CD4-positive, alpha-beta T cell treated with Interleukin-17A for 4 hours (primary cell): ENCODE measurements at places on chromosomes 4 and X.
A peak's percentile ranks its signal among the peaks of the same experiment; 100 is the strongest.

DNA sequence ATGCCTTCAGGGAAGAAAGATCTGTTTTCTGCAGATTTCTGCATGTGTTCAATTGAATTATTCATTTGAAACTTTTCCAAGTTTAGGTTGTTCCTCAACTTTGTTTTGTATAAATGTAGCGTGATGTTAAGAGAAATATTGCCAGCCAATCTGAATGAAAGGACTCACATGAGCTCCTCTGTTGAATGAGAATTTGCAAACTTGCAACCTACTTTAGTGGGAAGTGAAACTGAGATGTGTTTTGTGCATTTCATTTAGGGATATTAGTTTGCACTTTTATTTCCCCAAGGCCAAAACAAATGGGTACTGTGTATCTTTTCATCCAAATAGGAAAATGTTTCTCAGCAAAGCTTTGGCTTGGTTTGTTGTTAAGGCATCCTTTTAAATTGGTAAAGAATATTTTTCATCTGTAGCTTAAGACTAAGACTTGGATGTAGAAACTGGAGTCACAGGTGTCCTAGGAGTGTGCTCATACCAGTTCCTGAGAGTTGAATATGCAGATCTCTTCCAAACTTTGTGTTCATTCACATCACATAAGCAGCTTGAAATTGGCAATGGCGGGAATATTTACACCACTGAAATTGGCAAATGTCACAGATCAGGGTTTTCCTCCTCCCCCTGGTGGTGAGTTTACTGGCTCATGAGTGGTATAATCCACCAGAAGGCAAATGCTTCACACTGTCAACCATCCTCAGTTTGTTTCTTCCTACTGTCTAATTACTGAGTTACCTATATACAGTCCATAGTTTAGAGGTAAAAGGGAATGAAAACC is 193.6 kb upstream of the BANK1 start:
- peak; percentile 40 for DNase-seq

- DNase-seq, result no peak
Observed at GRCh38 chrX:137847376-137847775, 281.4 kb downstream of the ZIC3 start.

- no peak for DNase-seq
Observed at GRCh38 chrX:41391606-41392005, 55.5 kb upstream of the NYX start.

GRCh38 chrX:13272426-13272825 is 47.4 kb downstream of the ATXN3L start:
- no peak for DNase-seq

- no peak for DNase-seq
Observed at GRCh38 chr4:10783351-10783750, 98.8 kb upstream of the CLNK start.
